ENCODE measurements at places on chromosomes 5 and 9.

DNA sequence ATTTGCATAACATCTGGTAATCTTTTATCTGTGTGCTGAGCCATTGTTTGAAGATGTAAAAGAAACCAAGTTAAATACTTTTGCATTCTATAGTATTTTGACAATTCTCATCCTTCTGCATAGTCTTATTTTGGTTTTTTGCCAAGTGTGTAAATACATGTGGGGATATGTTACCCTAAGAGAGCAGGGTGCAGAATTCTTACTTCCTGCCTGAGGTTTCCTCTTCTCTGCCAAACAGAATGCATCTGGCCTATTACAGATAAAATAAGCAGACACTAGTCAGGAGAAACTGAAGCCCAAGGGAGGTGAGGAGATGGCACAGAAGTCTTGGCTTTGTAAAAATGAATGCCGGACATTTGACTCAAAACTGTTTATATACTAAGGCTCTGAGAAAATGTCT, 462.1 kb downstream of the TMEM38B start:
- no peak for DNase-seq
- no peaks in the 10 kb centered on the region for H3K36me3 ChIP-seq
- no peaks in the 10 kb centered on the region for H3K4me1 ChIP-seq
- H3K4me3 ChIP-seq = no peak overlapping the region
- H3K27ac ChIP-seq = no peak overlapping the region

GRCh38 chr9:16496908-16497307, 373.6 kb downstream of the BNC2 start:
- no peak overlapping the region for H3K27ac ChIP-seq
- H3K27me3 ChIP-seq = no peaks in the 10 kb centered on the region
- no peaks in the 10 kb centered on the region for H3K36me3 ChIP-seq

DNA sequence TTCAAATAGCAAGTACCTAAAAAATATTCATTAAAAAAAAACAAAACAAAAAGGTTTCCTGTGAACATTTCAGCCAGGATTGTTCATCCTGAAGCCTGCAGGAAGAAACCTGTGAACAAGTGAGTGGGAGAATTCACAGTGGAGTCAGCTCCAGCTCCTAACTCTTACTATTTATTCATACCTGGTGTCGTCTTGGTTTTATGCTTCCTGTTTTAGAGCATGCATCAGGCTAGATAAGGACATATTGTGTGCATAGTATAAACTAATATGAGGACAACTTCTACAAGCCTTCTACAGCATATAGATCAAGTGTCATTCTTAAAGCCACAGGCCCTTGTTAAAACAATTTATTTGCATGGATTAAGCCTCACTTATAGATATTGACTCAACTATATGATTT, 169.9 kb downstream of the EFNA5 start:
- H3K27me3 ChIP-seq = no peaks in the 10 kb centered on the region
- H3K36me3 ChIP-seq = no peaks in the 10 kb centered on the region
- H3K4me3 ChIP-seq = no peak overlapping the region
- peaks cover 9% of the 10 kb centered on the region for H3K4me1 ChIP-seq
- H3K27ac ChIP-seq = no peak overlapping the region

DNA sequence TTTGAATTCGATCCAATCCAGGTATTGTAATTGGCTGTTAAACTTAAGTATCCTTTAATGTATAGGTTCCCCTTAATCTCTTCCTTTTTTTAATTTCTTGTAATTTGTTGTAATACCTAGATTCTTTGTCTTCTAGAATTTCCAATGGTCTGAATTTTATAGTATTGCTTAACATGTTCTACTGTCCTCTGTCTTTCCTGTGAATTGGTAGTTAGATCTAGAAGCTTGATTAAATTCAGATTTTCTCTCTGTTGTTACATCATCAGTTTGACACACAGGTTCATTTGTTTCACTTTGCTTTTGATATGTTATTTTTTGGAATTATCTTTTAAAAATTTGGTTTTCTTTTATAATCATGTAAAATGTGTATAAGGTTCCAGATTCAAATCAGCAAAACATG, 13.8 kb downstream of the ZCCHC7 start:
- no peak overlapping the region for H3K4me3 ChIP-seq
- no peak overlapping the region for H3K27ac ChIP-seq
- no peaks in the 10 kb centered on the region for H3K27me3 ChIP-seq
- H3K36me3 ChIP-seq = no peaks in the 10 kb centered on the region

DNA sequence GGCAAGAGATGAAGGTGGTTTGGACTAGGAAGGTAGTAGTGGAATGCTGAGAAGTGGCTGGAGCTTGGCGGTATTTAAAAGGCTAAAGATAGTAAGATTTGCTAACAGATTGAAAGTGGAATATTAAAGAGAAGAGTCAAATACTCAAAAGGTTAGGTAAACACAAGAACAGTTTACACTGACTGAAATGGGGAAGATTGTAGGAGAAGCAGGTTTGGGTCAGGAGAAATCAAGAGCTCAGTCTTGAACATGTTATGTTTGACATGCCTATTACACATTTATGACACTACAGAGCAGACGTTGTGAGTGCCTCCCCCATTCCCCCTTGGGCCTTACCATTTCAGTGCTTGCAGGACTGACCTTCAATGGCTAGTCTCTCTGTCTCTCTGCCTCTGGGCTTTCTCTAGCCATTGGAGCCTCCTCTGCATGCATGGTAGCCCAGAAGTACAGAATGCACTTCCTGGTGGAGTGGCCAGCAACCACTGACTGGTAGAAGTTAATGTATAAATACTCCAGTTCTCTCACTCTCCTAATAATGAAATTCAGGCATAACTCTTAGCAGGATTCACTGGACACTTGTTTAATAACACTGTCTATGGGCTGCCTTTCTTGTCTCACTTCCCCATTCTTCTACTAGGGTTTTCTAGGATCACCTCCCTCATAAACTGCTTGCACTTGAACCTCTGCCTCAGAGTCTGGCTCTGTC, 56.8 kb downstream of the HMGCS1 start:
- H3K4me1 ChIP-seq = no peaks in the 10 kb centered on the region
- H3K27me3 ChIP-seq = no peaks in the 10 kb centered on the region
- no peaks in the 10 kb centered on the region for H3K36me3 ChIP-seq
- H3K27ac ChIP-seq = no peak overlapping the region

GRCh38 chr9:83620841-83621636, 1.9 kb upstream of the IDNK start:
- H3K27me3 ChIP-seq = no peaks in the 10 kb centered on the region
- H3K4me3 ChIP-seq = peak overlapping the region; percentile 39
- no peaks in the 10 kb centered on the region for H3K36me3 ChIP-seq
- H3K4me1 ChIP-seq = peaks cover 31% of the 10 kb centered on the region
- peak; percentile 72 for DNase-seq

DNA sequence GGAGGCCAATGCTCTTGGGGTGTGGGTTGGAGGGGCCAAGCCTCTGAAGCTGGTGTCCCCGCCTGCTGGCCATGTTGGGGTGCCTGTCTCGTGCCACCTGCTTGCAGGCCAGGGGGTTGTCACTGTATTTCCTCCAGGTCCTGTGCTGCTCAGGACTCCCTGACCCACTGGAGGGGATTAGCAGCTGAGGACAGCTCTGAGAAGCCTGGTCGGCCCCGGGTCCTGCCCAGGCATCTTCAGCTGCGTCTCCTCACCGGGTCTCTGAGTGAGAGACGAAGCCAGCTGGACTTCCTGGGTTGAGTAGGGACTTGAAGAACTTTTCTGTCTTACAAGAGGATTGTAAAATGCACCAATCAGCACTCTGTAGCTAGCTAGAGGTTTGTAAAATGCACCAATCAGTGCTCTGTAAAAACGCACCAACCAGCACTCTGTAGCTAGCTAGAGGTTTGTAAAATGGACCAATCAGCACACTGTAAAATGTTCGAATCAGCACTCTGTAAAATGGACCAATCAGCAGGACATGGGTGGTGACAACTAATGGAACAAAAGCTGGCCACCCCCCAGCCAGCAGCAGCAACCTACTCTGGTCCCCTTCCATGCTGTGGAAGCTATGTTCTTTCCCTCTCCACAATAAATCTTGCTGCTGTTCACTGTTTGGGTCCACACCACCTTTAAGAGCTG, 20.6 kb upstream of the SLC9A3 start:
- no peak overlapping the region for H3K4me3 ChIP-seq
- H3K36me3 ChIP-seq = no peaks in the 10 kb centered on the region
- DNase-seq = no peak

DNA sequence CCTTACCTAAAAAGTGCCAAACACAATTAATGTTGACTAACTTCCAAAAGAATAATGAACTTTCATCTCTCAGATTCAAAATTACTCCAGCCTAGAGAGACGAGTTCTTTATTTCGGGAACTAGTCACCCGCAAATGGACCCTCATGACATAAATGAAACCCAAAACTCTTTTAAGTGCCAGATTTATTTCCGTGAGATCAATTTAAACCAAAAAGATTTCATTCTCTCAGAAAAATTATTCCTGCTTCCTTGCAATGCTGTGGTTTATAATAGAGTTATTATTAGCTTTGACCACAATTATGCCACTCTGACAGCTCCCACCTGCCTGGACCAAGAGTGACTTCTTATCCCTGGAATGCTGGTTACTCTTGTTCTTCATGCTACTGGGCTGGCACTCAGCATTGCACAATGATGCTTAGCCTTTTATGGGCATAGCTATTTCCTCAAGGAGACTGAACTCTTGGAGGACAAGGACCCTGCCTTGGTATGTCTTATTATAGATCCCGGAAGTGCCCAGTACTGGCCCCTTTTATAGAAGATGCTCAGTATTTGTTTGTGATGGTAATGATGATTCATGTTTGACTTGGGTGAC, 183.5 kb downstream of the SNX18 start:
- peaks cover 9% of the 10 kb centered on the region for H3K4me1 ChIP-seq
- H3K27me3 ChIP-seq = no peaks in the 10 kb centered on the region
- no peak overlapping the region for H3K27ac ChIP-seq
- no peak overlapping the region for H3K4me3 ChIP-seq

DNA sequence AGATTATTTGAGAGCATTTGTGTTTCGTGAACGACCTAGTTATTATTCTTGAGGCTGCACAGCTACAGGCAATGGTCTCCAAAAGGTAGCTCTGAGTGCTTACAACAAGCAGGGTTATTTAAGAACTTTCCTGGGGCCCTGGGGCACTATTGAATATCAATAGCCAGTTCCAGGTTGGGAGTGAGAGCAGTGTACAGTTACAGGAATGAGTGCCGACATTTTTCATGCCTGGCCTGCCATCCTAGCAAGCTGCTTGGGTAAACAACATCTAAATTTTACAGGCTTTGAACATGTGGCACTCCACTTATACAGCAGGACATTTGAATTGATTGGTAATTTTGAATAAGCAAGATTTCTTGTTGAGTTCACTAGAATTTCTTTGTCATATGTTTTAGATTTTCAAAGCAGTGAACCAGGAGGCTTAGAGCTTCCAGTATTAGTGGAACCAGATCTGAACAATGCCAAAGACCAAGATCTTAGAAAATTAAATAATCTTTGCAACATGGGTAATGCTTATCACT, 171.9 kb upstream of the GDNF start:
- no peak overlapping the region for H3K4me3 ChIP-seq
- no peak overlapping the region for H3K27ac ChIP-seq
- no peak for DNase-seq

GRCh38 chr5:79547429-79547822, 33.5 kb upstream of the HOMER1 start:
- DNase-seq = no peak
- H3K4me1 ChIP-seq = peaks cover 8% of the 10 kb centered on the region
- H3K27me3 ChIP-seq = no peaks in the 10 kb centered on the region
- H3K27ac ChIP-seq = peak overlapping the region; percentile 61
- H3K36me3 ChIP-seq = no peaks in the 10 kb centered on the region

- DNase-seq = no peak
- H3K27ac ChIP-seq = no peak overlapping the region
- peaks cover 8% of the 10 kb centered on the region for H3K4me1 ChIP-seq
- no peak overlapping the region for H3K4me3 ChIP-seq
- H3K27me3 ChIP-seq = no peaks in the 10 kb centered on the region
- no peaks in the 10 kb centered on the region for H3K36me3 ChIP-seq
Observed at GRCh38 chr9:125527471-125528002, 179.5 kb downstream of the MAPKAP1 start.

- H3K36me3 ChIP-seq = no peaks in the 10 kb centered on the region
- H3K4me1 ChIP-seq = no peaks in the 10 kb centered on the region
- H3K4me3 ChIP-seq = no peak overlapping the region
- DNase-seq = no peak
- no peaks in the 10 kb centered on the region for H3K27me3 ChIP-seq
Observed at GRCh38 chr5:131242728-131243255, 21.1 kb upstream of the CDC42SE2 start.

- H3K4me1 ChIP-seq = peaks cover 32% of the 10 kb centered on the region
- no peaks in the 10 kb centered on the region for H3K36me3 ChIP-seq
- peak overlapping the region; percentile 98 for H3K27ac ChIP-seq
- H3K27me3 ChIP-seq = no peaks in the 10 kb centered on the region
Observed at GRCh38 chr5:143234162-143234842, 169.2 kb downstream of the NR3C1 start.

DNA sequence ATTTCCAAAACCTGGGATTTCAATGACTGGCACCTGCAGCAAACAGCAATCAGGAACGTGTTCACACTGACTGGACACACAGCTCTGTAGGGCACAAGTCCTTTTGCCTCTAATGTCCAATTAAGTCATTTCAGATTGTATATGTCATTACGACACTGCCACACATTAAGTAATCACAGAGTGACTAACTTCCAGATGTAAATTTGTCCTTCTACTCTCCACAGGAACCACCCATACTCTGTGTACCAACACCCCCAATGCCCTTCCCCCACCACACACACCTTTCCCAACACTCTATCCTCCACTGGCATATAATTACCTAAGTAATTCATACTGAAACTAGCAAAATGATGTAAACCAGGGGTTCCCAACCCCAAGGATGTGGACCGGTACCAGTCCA, 30.5 kb downstream of the LARS1 start:
- H3K27me3 ChIP-seq = no peaks in the 10 kb centered on the region
- no peak overlapping the region for H3K4me3 ChIP-seq
- DNase-seq = no peak
- no peak overlapping the region for H3K27ac ChIP-seq

DNA sequence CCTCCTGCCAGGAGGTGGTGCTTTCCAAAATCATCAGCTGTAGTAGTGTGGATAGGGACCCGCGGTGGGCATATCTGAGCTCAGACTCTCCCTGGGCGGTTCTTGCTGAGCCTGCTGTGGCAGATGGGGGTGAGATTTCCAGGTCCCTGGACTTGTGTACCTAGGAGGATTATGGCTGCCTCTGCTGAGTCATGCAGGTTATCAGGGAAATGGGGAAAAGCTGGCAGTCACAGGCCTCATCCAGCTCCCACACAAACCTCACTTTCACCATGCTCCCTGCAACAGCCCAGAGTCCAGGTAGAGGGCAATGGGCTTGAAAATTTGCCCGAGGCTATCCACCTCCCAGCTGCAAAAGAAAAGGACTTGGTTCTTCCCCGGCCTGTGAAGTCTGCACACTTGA, 23.4 kb upstream of the MAMDC2 start:
- H3K4me1 ChIP-seq = no peaks in the 10 kb centered on the region
- H3K27ac ChIP-seq = no peak overlapping the region
- no peak overlapping the region for H3K4me3 ChIP-seq
- H3K27me3 ChIP-seq = no peaks in the 10 kb centered on the region

- no peaks in the 10 kb centered on the region for H3K27me3 ChIP-seq
- peaks cover 33% of the 10 kb centered on the region for H3K36me3 ChIP-seq
- no peak for DNase-seq
- H3K4me3 ChIP-seq = no peak overlapping the region
- H3K27ac ChIP-seq = no peak overlapping the region
- H3K4me1 ChIP-seq = no peaks in the 10 kb centered on the region
Observed at GRCh38 chr5:177198738-177199137, 65.2 kb downstream of the NSD1 start.

Data from liver (tissue), 10 donors.